CD14-positive monocyte (primary cell): ENCODE measurements at places on chromosomes 2 and 18.

- DNase-seq, result no peak
These were observed 7.6 kb downstream of the FZD5 start for GRCh38 chr2:207762146-207762545.

GRCh38 chr2:108288534-108289106, at the start of gene SULT1C2:
Gene SULT1C2, plus strand, starts transcription at chr2:108288895. Its CDS starts 4,773 bp downstream, at chr2:108293668.
- DNase-seq, result no peak

DNA sequence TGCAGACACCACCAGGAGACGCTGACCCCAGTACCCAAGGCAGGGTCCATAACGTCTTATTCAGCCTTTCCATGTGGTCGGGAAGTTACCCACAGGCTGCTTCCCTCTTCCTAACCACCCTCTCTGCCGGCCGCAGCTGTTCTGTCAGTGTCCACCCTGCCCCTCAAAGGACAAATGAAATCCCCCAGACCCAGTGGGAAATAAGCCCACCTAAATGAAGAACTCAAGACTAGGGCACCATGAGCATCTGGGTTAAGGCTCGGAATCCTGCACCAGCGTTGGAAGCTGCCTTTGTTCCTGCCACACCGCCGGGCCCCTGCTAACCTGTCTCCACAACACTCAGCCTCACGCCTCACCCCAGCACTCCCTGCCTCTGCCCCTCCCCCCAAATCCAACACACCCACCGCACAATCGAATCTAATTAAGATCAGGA, 21.7 kb downstream of the BCL11A start:
- no peak for DNase-seq

DNA sequence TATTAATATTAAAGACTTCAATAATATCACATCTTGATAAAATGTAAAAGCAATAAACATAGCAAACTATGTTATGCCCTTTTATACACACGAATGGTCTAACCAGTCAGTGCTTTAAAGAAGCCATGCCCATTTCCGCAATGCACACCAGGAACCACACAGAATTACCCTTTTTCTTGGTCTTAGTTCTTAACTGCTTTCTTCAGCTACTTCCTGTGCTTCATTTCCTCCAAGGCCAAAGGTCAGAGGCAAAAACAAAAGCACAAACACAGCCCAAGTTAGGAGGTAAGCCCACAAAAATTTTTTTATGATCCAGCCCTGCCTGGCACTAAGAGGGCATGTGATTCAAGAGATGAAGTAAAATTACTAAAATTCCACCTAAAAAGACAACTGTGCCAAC, 267.2 kb downstream of the FBXO15 start:
- no peak for DNase-seq

DNA sequence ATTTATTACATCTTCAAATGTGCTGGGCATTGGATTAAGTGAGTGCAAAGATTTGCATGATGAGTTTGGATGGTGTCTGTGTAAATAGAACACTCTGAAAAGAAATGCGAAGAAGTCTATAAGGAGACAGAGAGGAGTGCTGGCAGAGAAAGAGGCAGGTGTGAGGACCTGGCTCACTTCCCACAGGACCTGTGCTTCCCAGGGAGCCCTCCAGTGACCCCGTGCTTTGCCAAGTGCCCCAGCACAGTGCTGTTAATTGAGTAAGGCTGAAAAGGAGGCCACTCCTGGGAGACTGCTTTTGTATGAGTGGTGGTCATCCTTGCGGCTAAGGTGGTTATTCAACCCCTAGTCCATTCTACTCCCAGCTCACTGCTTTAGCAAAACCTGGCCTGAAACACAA, 230.8 kb downstream of the OSR1 start:
- no peak for DNase-seq

- DNase-seq, result no peak
These were observed 38.9 kb upstream of the GMCL1 start for GRCh38 chr2:69790601-69790959.

DNA sequence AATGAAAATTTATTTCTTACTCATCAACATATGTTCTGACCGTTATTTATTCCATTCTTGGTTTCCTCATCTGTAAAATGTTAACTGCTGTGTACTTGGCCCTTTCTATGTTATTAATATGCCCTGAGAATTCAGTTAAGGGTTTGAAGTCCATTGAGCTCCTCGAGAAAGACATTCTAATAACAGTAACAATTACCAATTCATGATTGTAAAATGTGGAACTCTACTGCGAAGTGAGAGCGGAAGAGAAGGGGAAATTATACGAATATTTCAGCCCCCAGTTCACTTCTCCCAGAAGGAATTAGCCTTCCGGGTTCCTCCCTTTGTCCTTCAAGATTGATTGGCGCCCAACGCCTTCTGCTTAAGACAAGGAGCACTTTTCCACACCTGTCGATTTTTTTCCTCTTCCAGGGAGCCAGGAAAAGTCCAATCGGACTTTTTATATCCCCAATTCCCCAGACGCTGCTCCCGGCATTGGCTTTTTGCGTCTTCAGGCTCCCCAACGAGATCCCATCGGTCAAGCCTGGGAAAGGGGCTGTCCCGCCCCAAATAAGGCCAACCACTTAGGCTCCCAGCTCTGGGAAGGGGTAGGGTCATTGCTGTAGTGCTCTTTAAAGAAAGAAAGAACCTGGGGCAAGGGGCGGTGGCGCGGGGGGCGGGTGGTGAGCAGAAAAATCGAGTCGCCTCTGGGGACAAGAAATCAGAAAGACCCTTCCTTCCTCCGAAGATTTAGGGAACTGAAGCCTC, 1.6 kb downstream of the DSC2 start:
- no peak for DNase-seq

- no peak for DNase-seq
These were observed 8.6 kb upstream of the RPL37A start for GRCh38 chr2:216490061-216490460.

DNA sequence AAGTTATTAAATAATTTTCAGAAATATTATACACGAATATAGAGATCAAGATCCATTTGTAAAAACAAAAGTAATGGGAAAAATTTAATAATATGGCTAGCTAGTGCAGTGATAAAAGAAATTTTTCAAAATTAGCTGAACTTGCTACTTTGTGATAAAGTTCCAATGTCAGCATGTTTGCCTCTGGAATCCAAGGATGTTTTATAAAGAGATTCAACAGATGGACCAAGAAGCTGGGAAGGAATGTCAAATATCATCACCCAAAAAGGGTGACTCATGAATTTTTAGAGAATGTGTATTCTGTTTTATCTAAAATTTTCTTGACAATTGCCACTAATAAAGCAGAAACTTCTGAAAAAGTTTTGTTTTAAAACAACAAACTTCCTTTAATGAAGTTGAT, 95.3 kb downstream of the FSIP2 start:
- DNase-seq, result no peak

DNA sequence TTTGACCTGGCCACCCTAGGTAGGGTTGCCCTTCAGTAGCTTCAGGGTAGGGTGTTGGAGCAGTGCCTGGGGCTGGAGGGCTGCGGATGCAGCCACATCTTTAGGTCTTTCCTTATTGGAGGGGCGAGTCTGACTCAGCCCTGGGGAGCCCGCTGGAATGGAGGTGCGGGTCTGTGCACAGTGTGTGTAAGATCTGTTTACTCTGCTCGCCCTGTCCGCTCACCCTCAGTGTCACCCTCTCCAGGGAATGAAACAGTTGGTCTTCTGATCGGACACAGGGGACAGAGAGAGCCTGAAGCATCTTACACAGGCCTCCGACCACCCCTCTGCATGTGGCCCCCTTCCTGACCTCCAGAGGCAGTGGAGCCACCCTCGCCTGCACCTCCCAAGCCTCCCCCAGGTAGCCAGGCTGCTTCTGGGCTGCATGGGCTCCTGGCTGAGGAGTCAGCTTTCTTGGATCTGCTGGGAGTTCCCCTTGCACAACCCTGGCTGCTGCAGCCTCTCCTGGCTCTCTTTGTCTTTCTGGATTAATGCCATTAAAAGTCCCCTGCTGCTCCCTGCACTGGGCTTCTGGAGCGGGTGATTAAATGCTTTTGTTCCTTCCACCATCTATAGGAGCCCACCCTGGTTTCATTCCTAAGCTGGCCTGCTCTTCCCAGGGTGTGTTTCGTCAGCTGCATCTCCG, 82.6 kb downstream of the ASB1 start:
- DNase-seq, result no peak

DNA sequence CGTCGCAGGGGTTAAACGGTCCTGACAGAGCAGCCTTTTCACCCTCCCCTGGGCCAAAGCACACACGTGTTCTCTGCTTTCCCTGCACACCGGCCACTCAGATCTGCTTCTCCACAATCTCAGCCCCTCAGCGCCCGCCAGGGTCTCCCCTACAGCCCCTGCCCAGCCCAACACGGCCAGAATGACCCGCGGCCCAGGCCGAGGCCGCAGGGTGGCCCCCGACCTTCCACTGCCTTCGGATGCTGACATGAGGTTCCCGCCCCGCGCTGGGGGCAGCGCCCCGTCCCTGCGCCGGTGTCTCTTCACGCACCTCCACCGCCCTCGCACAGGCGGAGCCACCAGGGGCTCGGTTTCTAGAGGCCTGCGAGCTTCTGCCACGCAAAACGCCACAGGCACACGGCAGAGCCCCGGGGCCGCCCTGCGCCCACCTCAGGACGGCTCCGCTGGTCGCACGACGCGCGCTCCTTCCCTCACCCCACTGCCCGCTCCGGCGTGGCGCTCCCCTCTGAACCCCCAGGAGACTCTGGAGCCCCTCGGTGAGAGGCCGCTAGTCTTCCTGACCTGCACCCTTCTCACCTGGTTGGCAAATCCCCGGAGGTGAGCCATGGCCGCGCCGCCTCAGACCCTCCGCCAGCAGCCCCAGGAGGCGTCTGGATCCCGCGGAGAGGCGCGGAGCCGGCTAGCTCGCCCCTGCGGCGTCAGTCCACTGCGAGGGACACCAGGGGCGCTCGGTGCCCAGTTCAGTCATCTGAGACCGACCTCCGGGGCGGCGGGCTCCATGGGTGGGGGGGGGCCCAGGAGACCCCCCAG, 749 bp downstream of the STK25 start:
- DNase-seq, result peak; percentile 25

DNA sequence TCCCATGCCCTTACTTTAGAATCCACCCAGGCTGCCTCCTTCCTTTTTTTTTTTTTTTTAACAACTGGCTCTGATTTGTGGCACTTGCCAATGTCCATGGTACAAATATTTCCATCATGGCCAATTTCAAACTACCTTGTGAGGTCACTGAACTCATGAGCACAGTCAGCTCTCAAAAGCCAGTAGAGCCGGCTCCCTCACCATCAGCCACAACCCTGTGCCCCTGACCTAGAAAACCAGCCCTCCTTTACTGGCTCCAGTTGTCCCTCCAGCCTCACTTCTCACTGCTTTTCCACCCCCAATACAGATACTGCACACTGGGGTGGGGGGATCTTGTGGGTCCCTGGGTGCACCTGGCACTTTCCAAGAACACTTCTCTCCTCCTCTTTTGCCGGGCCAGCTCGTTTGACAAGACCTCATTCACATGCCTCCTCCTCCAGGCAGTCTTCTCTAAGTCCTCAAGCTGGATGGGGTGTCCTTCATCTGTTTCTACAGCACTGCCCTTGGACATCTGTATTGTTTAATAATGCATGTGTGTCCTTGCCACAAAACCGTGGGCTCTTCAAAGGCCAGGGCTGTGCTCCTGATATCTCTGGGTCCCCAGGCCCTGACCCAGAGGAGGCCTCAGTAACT, 35.5 kb downstream of the SDC1 start:
- DNase-seq, result no peak

GRCh38 chr18:61609131-61609530, 275.9 kb downstream of the CDH20 start:
- no peak for DNase-seq
